Astrocyte (in vitro differentiated cells and primary cell): ENCODE measurements at places on chromosomes 5 and 9. TPM values are rescaled to one million over a fixed set of nuclear protein-coding genes. Genes with fewer than 3 reads are reported as not detected.

The RNF183 gene
- total RNA-seq = not detected in 2 replicates

The SLC4A9 gene
- 0.25 TPM in 1 of 2 replicates, not detected in the other for total RNA-seq

The FGD3 gene
- total RNA-seq = 0.09 TPM in 1 of 2 replicates, not detected in the other

The TRIM36 gene
- 4.4 and 5.9 TPM in 2 replicates for total RNA-seq

The SLC6A19 gene
- total RNA-seq = not detected in 2 replicates

The MSMP gene
- total RNA-seq = not detected in 2 replicates

The GABRA6 gene
- total RNA-seq = not detected in 2 replicates

The TUT7 gene
- 24.8 and 27.6 TPM in 2 replicates for total RNA-seq

The PDE6A gene
- total RNA-seq = 0.14 and 0.17 TPM in 2 replicates

The GCNT4 gene
- 9.0 and 9.4 TPM in 2 replicates for total RNA-seq

The DRD1 gene
- 0.14 and 0.23 TPM in 2 replicates for total RNA-seq

- DNase-seq = peak; percentile 73
Measured at GRCh38 chr5:142749321-142749720, 20.9 kb upstream of the ARHGAP26 start.

DNA sequence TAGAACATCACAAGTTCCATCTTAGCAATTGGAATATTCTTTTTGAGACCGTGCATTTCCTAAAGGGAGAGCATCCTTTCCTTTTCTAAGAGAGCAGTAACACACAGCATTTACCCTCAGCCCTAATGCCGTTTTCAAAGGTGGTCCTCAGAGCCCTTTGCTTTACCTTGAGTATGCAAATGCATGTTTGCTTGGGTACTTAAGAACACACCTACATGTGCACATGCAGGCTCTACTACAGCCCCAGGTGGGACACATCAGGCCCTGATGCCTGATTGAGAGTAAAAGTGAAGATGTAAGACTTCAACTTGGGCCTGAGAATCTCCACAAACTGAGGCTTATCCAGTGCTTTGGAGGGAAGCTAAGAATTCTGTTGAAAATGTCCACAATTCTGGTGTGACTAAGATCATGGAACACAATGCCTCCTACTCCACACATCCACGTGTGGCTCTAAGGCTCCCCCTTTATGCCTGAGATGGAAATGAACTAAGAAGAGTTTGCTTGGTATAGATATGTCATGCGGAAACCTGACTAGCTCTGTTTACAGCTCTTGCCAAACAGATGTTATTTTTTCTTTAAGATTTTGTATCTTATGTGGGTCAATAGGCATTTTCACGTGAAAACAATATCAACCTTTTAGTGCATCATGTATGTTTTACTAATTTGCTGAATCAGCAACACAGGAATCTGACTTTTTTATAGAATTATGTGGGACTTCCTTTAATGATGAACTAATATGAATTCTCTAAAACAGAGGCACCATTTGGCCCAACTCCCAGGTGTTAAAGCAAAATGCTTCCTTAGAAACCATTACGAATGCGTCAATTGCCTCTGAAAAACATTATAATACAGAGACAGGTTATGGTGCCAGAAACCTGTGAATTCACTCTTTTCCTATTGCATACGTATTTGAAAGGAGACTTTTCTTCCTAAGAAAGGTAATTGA is 48.9 kb upstream of the SLC2A8 start:
- DNase-seq = peak; percentile 17

DNA sequence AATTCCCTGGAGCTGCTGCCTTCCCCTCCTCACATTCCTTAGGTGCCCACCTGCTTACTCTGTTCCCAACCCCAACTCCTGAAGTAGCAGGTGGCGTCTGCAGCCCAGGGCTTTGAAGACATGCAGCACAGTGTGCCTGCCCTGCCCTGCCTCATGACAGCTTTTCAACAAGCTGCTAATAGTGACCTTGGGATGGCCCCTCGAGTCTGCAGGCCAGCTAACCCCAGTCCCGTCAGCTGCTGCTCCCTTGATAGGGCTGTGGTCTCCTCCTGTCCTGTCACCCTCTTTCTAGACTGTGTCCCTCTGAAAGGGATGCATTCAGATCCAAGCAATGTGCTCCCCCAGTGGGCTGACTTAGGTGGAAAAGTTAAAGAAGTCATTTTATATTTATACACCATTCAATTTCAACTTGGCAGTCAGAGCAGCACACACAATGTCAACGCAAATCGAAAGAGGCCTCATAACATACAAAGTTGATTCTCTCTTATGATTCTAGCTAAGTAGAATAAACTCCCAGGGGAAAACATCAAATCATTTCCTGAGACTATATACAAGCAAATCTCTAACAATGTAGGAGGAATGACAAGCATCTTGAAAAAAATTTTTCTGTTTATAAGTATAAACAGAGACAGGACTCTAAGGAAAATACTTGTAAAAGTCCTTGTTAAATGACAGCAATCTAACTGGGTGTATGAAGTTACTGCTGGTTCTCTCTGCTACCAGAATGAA is 37.9 kb downstream of the ADRB2 start:
- no peak for DNase-seq

DNA sequence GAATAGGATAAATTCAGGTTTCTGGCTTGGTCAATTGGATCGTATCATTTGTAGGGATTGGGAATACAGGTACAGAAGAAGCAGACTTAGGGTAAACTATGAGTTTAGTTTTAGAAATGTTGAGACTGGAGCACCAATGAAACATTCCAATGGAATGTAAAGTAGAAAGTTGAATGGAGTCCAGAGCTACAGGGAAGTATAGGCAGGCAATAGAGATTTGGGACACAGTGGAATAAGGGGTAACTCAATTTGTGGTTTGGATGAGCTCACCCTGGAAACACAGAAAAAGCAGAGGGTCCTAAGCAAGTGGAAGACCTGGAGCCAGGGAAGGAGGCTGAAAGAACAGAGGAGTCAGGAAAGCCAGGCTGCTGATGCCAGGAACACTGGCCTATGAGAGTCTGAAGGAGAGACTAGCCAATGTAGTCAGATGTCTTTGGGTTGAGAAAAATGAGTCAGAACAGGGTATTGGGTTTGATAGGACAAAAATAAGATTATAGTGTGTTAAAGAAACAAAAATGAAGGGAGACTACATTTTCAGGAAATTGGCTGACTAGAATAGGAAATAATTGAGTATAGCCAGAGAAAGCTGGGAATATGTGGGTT is 72.8 kb downstream of the STARD4 start:
- DNase-seq = peak; percentile 72

GRCh38 chr5:179772351-179772750 is 21.4 kb upstream of the LTC4S start:
- DNase-seq = no peak

DNA sequence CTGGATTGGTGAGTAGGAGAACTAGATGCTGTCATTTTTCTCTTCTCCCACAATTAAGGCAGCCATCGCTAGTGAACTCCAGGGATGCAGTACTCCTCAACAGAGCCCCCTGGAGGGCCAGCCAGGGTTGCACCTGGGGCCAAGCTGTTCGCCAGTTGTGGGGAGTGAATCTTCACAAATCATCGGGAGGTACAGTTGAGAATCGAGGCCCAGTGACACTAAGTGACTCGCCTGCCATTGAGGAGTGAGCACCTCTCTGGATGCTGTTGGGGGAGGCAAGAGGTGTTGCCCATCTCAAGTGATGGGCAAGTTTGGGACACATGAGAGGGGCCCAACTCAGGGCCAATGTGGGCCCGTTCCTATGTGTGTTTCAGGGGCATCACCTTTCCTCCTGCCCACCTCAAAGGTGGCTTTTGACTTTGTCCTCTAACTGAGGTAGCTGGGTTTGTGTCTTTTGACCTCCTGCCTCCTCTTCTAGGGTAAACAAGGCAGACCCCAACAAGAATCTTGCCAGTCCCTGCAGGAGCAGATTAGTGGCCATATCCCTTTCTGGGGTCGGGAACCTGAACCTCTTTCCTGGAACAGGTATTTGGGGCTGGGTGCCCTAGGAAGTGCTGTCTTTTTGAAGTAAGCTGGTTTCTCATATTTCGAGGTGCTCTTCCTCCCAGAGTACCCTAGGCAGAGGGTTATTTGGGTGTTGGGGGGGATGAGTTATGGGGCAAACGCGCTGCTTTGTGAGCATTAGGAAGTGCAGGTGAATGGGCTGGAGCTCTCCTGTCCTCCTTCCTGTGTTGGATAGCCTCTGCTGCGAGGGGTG is 181.2 kb downstream of the MACROH2A1 start:
- DNase-seq = no peak

GRCh38 chr5:137954131-137954879 is 65.0 kb downstream of the PKD2L2 start:
- peak; percentile 90 for DNase-seq

DNA sequence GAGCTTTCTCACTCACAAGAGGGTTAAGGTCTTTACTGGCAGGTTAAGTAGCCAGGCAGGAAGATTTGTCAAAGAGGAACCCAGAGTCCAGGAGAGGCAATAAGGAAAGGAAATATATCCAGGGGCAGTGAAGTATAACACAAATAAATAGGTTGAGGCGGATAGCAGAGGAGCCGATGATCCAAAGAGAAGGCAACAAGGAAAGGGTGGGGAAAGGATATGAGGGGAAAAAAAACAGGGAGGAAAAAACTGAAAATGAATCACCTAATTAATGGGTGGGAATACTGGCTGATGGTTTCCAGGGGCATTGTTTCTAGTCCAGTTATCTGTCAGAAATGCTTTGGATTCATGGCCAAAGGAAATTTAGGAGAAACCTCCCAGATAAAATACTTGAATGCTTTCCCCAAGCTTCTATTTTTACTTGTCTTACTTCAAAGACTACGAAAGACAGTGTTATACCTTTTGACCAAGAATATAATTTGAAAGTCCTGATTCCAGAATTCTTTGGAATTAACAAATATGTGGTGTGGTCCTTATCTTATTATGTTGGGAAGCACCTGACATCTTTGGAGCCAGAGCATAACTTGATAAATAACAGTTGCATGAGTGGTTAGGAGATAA is 146.5 kb downstream of the AOPEP start:
- peak; percentile 94 for DNase-seq

GRCh38 chr5:118968406-118968911 is 19.9 kb downstream of the DTWD2 start:
- no peak for DNase-seq

- DNase-seq = no peak
Measured at GRCh38 chr9:122059214-122059954, 33.7 kb downstream of the TTLL11 start.

- no peak for DNase-seq
Measured at GRCh38 chr9:127642082-127642740, 30.1 kb downstream of the STXBP1 start.

DNA sequence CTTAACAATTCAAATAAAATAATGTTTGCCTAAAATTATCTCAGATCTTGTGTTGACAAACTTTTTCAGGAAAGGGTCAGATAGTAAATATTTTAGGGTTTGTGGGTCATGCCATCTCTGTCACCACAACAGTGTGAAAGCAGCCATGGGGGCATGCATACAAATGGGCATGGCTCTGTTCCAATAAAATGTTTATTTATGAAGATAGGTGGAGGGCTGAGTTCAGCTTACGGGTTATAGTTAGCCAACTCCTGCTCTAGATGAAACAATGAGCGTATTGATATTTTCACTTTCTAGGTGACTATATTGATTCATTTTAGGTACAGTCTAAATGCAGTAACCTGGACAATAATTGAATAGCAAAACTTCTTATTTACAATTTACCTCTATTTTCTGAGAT is 533.8 kb upstream of the CLINT1 start:
- DNase-seq = no peak

GRCh38 chr5:149358868-149359495 is 1.1 kb downstream of the PCYOX1L start:
- no peak for DNase-seq
